ENCODE measurements at places on chromosomes 6 and 20. TPM values are rescaled to one million over a fixed set of nuclear protein-coding genes. Genes with fewer than 3 reads are reported as not detected.

DNA sequence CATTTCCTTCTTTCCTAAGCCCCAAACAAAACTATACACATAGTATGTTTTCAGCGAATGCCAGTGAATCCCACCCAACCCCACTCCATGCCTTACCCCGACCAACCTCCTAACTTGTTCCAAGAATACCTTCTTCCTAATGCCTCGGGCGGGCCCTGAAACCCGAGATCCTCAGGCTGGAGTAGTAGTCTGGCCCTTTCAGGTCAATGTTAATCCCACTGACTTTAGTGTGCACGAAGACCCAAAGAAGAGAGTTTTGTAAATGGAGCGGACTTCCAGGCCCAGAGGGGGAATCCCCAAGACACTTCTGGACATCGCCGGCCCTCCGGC, 394 bp downstream of the YIPF3 start:
- no peak for DNase-seq

- DNase-seq: no peak
Measured at GRCh38 chr6:133360194-133360593, 119.0 kb downstream of the EYA4 start.

The BPI gene
- not detected for total RNA-seq

DNA sequence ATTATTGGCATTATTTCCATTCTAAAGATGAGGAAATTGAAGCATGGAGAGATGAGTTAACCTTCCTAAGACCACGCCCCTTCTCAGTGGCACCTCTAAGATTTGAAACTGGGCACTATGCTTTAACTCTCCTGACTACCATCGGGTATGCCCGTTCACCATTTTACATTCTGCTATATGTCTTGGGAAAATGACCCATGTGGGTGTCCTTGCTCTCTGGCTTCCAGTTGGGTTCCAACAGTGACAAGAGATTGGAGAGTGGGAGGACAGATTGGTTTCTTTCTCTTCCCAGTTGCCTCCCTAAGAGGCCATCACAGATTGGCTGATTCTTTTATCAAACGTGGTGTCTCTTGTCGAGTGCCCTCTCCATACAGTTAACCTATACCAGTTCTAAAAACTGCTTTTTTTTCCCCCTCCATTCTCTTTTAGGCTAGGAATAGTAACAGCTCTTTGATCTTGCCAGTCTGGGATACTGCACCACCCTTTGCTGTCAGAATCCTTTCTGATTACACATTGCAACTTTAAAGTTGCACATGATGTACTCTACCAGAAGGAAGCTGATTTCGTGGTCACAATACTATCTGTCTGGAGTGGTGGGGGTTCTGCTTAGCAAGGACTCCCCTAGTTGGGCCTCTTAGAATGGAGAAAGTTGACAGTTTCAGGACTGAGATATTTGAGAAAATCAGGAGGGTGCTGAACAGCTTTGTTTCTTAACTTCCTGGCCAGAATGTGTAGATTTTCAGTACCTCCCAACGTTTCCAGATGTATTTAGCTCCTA, 88.0 kb upstream of the ELOVL5 start:
- no peak for DNase-seq

The KIFC1 gene
- 125 TPM for total RNA-seq

DNA sequence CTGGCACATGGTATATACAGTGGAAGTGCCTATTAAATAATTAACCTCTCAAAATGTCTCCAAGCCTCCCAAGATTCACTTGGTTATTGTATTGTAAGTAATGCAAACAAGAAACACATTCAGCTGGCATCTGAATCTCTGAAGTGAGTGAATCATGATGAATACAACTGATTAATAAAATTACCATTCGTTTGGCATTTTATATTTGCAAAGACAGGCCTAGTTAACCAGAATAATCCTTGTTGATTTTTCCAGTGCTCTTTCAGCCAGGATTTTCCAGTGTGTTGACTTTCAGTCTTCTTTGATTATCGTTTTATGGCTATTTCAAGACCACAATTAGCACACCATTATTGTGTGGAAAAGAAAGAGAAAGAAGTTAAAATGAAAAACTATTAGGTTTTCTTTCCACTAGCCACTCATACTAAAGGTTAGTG, 20.3 kb downstream of the SLC22A2 start:
- DNase-seq: no peak

The GABRR2 gene
- 0.78 TPM for total RNA-seq

The GPR6 gene
- total RNA-seq: not detected

The FAM210B gene
- 4.3 TPM for total RNA-seq
